ENCODE measurements at places on chromosomes 7 and 10.

- DNase-seq, result no peak
These were observed 35.8 kb upstream of the MAP3K8 start for GRCh38 chr10:30398193-30398592.

GRCh38 chr10:67622984-67623383, 73.0 kb downstream of the CTNNA3 start:
- no peak for DNase-seq

DNA sequence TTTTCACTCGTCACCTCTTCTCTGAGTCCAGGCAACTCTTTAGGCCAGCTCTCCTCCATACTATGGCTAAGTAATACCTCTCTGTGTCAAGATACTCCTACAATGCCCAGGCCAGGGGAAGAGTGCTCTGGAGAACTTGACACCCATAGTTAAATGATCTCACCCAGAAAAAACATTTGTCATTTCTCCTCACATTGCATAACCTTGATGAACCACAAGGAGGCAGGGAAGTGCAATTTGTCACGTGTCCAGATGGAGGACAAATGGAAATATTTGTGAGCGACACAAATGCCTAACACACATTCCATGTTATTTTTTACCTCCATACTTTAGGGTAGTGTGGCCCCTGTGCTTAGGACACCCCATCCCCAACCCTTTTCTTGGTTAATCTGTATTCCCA, 78.3 kb downstream of the HTR7 start:
- no peak for DNase-seq

DNA sequence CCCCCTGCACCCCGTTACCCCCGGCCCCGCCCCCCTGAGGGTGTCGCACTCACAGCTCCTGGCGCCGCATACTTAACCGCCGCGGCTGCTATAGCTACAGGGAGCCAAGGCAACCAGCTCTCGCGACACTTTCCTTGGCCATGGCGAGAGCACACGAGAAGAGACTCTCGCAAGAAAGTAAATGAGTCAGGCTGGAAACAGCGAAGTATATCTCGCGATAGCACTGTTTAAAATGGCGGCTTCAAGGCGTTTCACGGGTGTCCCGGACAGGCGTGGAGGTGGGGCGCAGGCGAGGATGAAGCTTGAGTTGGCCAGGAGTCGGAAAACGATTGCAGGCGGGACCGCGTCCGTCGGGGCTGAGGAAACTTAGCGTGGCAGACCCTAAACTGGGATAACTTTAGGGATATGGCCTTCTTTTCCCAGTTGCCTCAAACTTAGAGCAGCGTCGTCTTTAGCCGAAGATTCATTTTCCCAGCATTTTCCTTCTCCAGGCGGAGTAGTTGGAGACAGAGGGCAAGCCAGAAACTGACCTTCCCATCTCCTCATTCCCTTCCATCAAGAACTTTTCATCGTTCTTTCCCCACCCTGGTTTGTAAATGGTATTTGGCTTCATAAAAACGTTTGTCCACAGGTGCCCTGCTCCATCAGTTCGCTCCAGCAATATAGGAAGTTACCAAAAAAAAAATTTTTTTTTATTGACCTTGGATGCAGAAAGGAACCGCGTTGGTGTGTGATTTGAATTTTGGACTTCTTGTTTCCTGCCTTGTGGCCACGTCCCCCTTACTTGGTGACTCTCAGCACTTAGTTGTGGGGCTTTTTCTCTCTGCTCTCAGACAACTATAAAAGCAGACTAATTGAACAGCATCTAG, 15.2 kb downstream of the MYOZ1 start:
- DNase-seq, result peak; percentile 84

- no peak for DNase-seq
These were observed 262.0 kb upstream of the ZMIZ1 start for GRCh38 chr10:78806681-78807221.

DNA sequence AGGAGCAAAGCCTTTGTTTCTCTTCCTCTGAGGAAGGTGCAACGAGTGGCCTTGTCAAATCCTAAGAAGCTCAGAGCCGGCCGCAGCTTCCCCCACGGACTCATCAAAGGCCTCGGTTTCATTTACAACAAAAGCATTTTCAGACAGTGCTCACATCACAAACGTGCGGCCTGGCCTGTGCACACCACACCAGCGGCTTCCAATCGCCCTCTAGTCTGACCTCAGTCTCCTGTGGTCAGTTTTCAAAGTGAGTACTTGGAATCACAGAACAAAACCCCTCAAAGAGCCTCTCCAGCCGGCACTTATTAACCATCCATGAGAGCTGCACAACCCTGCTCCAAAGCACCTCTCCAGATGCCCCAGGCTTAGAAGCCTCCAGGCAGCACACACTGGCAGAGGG, 3.3 kb downstream of the RADIL start:
- no peak for DNase-seq

DNA sequence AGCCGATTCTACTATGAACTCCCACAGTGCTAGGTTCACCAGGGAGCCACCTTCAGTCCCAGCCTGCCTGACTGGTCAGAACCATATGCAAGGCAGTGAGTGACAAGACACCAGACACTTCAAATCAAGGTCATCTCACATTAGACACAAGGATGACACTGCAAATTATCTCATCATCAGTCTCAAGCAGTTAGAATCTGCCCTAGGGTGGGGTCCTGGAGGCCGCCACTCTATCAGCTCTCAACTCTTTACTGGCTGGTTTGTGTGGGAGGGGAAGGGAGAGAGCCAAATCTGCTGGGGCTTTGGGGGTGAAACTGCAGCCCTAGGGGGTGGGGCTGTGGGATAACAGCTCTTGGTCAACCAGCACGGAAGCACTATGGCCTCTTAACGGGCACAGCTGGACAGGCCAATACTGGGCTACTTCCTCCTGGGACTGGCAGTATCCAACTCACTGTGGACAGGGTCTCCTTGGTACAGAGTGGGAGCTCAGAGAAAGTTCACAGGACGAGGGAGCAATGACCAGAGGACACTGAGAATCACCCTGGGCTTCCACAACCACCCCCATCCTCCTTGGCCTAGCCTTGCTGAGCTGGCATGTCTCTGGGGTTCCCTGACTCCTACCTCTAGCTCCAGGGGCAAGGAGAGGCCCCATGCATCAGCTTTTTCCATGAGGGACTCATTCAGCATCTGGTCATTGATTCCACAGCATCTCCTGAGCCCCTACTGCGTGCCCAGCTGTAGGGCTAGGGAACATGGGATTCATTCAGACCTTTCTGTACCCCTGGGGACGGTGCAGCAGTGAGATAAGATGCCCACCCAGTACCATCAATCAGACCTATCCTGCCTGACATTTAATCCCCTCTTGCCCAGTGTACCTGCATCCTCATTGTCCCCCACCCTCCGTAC, 5.4 kb downstream of the GPRIN2 start:
- no peak for DNase-seq

DNA sequence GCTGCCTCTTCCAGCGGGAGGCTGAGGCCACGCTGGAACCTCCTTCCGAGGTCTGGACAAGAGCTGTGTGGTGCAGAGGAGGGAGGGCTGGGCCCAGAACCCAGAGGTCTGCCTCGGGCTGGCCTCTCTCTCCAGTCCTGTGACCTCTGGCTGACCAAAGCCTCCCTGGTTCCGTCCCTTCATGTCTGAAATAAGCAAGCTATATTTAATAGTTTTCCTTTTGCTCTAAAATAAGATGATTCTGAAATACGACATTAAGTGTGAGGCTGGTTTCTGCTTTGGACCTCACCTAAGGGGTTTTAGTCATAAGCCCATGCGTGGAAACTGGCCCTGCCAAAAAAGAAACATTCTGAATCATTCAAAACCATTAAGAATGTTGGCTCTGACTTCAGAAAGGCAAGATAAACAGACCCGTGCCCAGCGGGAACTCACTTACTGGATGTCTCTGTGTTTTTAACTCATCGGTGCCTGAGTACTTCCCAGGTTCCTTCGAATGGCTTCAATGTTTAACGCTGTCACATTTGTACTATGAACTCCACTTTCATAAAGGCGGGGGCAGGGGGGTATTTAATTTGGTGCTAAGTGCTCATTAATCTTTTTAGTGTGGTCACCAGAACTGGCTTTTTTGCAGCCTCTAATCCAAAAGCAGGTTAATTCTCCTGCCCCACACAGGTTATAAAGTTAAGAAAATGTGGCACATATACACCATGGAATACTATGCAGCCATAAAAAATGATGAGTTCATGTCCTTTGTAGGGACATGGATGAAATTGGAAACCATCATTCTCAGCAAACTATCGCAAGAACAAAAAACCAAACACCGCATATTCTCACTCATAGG, 157.5 kb upstream of the KLF14 start:
- DNase-seq, result no peak
